Fibroblast of villous mesenchyme (primary cell): ENCODE measurements at places on chromosomes 5 and 9. TPM values are rescaled to one million over a fixed set of nuclear protein-coding genes. Genes with fewer than 3 reads are reported as not detected.

- DNase-seq = no peak
Observed at GRCh38 chr5:126400621-126401251, 22.5 kb upstream of the GRAMD2B start.

DNA sequence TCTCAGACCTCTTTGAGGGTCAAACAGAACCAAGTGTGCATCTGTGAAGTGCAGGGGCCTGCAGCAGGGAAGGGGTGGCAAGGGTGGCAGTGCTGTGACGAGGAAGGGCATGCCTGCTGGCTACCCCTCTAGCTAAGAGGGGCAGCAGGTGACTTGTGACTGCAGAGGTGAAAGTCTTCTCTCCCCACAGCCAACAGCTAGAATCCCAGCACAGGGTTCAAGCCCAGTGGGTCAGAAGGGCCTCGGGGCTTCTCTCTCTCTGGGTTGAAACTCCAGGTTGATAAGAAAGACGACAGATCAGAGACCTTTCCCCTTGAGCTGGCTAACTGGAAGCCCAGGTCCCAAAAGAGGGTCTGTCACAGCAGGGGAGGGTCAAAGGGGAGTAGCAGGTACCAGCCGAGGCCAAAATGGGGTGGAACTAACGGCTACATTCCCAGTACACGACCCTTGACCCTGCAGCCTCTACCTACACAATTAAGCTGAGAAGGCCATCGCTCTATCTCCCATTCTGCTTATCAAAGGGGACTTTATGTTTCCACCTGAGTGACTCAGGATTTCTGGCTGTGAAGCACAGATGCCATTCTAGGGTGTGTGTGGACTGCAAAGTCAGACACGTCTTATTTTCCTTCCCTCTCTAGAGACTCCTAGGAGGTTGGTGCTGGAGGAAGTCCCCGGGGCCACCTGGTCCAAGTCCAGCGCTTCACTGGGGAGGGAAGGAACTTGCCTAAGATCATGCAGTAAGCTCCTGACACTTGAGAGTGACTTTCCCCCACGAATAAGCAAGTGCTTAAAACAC, 14.6 kb downstream of the ANKS6 start:
- DNase-seq = no peak

GRCh38 chr5:122142480-122143164, 13.3 kb downstream of the ZNF474 start:
- no peak for DNase-seq

DNA sequence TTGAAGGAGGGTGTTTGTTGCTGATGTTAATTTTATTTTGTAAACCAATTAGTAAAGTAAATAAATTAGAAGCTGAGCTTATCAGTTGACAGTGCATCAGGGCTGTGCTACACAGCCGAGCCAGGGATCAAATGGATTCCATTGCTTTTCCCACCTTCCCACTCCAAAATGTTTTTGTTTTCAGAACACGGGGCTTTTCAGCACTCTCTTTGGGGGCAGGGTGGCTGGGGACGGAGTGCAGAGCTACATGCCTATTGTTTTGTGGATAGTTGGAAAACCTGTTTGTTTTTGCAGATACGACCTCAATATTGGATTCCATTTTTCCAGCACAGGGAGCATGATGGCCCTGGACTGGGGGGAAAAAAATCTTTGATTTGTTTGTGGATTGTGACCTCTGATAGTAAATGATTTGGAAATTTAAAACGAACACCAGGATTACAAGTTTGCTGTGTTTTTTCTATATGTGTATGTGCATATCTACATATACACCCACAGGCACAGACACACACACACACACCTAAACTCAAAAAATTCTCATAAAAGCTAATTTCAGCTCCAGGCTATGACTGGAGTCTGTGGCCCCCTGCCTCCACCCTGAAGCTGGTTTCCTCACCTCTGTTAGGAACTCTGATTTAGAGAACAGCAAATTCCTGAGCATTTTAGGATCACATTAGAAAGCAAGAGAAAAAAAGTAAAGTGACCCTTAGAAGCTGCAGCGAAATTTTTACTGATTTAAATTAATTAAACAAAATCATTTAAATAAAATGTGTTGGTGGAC, 371.7 kb upstream of the IRX2 start:
- DNase-seq = no peak

TMOD1 gene
- total RNA-seq = 0.43 and 0.97 TPM in 2 replicates

PTTG1 gene
- 158 and 180 TPM in 2 replicates for total RNA-seq
